NCI-H1048 (cell line): ENCODE measurements at places on chromosomes 11 and 22.

GRCh38 chr11:108498046-108498815 lies at the start of gene POGLUT3:
Gene POGLUT3 (minus strand): TSS chr11:108498384. CDS start chr11:108498366, 18 bp downstream.
- peak; percentile 26 for DNase-seq

- no peak for DNase-seq
Measured at GRCh38 chr11:61963016-61963281, 4.5 kb downstream of the FTH1 start.

DNA sequence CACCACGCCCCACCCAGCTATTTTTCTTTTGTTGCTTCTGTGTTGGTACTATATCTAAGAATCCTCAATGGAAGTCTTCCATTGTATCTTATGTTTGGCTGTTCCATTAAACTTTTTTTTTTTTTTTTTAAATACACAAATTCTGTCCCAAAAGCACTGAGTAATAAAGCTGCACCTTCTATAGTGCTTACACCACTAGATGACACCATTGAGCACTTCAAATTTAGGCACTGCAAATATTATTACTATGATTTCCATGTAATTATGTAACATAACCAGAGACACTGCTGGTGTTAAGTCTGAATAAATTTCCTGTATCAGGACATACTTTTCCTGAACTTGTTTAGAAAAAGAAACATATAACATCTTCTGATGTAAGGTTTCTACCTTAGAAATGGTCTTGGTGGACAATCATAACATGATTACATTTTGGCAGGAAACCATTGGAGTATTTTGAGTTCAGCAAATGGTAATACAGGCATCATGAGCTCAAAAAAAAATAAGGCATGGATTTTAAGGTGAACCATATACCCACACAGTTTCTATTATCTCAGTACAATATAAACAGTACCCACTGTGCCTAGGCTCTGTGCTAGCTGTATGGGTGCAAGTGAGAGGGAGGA lies 110.5 kb downstream of the ATG16L2 start:
- no peak for DNase-seq

DNA sequence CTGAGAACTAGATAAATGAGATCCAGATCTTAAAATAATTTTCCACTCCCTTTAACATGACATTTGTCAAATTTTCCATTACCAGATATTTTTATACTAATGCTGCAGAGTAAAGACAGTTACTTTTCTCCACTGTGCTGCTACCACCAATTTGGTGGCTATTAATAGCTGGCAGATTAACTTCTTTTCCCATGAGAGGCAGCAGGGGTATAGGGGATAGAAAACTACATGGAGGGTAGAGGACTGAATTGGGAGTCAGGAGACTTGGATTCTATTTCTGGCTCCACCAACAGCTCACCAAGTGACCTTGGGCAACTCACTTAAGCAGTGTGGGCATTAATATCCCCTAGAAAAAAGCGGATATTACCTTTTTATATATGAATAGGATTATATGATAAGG lies 69.2 kb downstream of the KIF18A start:
- no peak for DNase-seq

DNA sequence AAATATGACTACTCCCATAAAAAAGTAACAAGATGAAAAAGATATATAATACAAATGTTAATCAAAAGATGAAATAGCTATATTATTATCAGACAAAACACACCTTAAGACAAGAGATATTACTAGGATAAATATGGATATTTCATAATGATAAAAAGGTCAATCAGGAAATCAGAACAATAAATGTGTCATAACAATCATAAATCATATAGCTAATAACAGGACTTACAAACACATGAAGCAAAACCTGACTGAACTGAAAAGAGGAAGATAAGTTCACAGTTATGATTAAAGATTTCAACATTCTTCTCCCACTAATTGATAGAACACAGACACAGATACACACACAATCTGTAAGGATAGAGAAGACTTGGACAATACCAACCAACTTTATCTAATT lies 47.2 kb downstream of the EIF3M start:
- DNase-seq, result no peak

DNA sequence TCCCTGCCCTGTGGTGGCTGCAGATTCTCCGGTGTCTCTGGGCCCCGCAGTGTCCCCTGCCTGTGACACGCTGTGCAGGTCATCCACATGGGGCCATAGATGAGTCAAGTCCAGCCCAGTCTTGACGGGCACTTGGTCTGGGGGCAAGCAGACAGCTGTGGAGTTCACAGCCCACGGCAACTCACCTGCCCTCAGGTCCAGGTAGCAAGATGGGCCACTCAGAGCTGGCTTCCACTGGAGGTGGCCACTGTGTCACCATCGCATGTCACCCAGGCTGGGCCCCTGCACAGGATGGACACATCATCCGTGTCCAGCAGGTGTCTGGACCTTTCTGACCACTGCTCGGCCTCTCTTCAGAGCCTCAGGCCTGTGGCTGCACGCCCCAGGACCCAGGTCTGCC lies 109.9 kb downstream of the CACNA1I start:
- no peak for DNase-seq

DNA sequence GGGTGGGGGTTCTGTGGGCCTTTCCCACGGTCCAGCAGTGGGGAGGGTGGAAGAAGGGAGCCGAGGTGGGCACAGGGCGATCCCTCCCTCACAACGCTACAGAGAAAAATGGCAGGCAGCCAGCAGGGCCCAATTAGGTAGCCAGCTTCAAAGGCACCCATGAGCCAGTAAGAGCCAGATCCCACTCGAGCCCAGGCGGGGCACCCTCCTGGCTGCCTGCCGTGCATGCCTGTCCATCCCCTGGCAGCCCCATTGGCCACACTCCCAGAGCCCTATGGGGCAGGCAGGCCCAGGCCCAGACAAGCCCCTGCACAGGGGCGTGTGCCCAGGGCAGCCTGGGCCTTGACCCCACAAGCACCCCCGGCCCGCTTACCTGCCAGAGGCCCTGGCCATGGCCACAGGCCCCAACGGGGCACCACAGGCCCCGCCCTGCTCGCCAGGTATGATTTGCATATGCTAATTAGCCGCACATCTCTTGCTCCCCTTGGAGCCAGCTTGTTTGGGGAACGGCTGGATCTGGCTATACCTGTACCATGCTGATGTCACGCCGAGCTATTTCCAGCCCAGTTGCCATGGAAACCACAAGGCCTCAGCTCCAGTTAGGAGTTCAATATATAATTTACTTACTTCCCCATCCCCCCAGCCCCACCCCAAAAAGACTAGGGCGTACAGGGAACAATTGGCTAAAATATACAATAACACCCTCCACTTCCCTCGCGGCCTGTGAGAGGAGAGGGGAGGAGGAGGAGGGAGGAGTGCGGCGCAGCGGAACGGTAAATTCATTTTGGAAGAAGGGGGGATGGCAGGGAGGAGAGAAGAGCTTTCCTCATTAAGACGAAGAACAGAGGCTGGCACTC lies 47.5 kb upstream of the TCF20 start:
- no peak for DNase-seq

DNA sequence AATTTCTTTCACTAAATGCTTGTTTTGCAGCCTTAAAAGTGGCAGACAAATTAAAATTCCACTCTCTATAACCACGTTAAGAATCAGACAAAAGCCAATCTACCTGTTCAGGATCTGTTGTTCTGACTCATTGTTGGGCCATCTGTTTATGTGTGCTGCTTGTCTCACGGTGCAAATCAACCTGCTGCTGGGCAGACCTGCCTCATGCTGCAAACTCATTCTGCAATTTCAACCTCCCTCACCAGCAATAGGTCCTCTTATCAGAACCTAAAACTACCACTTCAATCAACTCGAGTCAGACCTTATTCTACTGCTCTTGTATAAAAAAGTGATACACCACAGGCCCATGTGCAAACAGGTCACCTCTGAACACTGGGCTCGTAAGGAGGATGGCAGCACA lies 75.1 kb downstream of the LARGE2 start:
- no peak for DNase-seq

DNA sequence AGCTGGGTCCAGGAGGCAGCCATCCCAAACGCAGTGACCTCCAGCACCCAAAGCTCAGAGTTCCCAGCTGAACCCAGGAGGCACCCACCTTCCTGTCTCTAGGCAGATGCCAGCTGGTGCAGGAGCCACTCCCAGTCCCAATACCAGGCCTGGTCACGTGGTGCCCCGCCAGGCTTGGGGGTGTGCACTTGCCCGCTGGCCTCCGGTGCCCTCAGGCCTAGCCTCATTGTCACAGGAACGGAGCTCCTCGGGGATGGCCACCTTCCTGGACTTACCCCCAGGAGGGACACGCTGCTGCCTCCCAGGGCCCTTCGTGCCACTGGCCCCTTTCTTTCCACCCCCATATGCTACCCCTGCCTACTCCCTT lies 4.6 kb downstream of the BID start:
- no peak for DNase-seq

- no peak for DNase-seq
Measured at GRCh38 chr11:70415642-70416395, 17.5 kb downstream of the CTTN start.

DNA sequence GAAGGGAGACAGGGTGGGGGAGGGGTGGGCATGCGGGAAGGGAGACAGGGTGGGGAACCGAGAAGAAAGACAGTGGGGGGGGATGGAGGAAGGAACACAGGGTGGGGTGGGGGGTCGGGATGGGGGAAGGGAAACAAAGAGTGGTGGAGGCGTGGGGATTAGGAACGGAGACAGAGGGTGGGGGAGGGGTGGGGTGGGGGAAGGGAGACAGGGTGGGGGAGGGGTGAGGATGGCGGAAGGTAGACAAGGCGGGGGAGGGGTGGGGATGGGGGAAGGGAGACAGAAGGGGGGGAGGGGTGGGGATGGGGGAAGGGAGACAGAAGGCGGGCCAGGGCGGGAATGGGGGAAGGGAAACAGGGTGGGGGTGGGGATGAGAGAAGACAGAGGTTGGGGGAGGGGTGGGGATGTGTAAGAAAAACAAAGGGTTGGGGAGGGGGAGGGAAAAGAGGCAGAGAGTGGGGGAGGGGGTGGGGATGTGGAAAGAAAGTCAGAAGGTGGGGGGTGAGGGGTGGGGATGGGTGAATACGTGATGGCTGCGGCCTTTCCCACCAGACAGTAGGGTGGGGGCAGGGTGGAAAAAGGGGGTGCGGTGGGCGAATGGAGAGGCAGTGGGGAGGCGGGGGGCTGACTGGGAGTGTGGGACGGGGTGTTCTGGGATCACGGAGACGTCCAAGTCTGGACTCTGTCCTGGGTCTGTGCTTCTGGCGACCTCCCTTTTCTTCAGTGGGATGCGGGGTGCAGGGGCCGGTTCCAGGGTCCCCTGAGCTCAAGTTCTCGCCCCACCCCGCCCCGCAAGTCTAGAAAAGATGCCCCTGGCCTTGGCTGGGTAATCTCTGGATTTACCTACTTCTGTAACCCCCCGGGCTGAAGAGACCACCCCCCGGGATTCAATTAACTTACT lies 744 bp downstream of the PRAME start:
- DNase-seq, result no peak

- no peak for DNase-seq
Measured at GRCh38 chr11:70325824-70326223, 55.3 kb downstream of the PPFIA1 start.

- DNase-seq, result no peak
Measured at GRCh38 chr22:46589871-46590271, 30.3 kb upstream of the GRAMD4 start.

GRCh38 chr11:30009060-30009459 lies 7.8 kb downstream of the KCNA4 start:
- DNase-seq, result no peak

GRCh38 chr22:38122616-38123015 lies 12.1 kb upstream of the BAIAP2L2 start:
- no peak for DNase-seq

- no peak for DNase-seq
Measured at GRCh38 chr11:62394825-62395538, 23.9 kb upstream of the SCGB1A1 start.

DNA sequence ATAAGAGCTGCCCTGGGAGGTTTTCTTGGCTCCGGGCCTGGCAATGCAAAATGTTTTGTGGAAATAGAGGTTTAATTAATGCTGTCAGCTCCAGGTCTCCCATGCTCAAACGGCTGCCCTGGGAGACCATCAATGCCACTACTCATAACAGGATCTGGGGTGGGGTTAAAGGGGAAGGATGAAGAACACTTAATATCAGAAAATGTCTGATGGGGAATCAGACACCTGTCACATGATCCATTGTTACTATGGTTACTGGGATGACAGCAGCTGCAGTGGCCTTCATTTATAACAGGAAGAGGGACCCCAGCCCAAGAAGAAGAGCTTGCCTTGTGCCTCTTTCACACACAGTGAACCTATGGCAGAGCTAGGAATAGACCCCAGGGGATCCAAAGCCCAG lies 2.2 kb upstream of the SYT13 start:
- DNase-seq, result no peak

DNA sequence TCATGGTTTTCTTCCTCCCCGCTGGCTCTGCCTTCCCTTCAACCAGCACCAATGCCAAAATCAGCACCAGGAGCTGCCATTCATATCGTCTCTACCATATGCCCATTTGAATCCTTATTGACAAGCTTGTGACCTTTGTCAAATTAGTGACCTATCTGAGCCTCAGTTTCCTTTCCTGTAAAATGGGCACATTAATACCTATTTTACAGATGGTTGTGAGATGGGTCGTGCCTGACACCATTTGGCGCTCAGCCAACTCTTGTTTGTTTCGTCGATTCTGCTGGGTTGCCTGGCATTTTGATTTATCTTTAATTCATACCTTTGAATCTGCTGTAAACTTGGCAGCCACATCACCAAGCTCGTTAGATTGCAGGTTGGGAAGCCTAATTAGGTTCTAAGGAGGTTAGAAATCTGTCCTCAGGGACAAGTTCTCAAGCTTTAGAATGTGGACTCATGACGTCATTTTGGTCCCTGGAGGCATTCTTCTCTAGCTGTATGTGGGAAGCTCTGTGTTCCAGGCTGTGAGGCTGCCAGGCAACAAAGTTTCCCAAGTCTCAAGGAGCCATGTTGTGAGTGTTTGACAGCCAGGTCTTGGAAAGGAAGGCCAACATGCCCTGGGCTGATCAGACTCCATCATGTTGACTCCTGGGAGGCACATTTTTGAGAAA lies 61.0 kb downstream of the RPS6KA4 start:
- DNase-seq, result no peak

- DNase-seq, result no peak
Measured at GRCh38 chr11:82858133-82858532, 42.1 kb downstream of the PRCP start.

- DNase-seq, result no peak
Measured at GRCh38 chr11:28347371-28347770, 239.2 kb downstream of the METTL15 start.

DNA sequence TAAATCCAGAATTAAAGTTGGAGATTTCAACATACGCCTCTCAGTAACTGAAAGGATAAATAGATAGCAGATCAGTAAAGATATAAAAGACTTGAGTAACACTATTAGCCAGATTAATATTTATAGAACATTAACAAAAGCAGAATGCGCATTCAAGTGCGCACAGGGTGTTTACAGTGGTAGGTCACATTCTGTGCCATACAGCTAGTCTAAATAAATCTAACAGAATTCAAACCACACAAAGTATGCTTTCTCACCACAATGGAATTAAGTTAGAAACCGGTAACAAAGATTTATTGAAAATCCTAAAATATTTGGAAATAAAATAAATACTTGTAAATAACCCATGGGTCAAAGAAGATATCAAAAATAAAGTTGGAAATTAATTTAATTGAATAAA lies 341.0 kb downstream of the DYNC2H1 start:
- DNase-seq, result no peak
